Right cardiac atrium (tissue), 5 donors: ENCODE measurements at places on chromosomes 6 and 20. TPM values are rescaled to one million over a fixed set of nuclear protein-coding genes. Genes with fewer than 3 reads are reported as not detected.

GRCh38 chr6:139743664-139744437, 369.4 kb upstream of the CITED2 start:
- no peak for DNase-seq

SS18L1 gene
- polyA plus RNA-seq: 6.2 TPM

DNA sequence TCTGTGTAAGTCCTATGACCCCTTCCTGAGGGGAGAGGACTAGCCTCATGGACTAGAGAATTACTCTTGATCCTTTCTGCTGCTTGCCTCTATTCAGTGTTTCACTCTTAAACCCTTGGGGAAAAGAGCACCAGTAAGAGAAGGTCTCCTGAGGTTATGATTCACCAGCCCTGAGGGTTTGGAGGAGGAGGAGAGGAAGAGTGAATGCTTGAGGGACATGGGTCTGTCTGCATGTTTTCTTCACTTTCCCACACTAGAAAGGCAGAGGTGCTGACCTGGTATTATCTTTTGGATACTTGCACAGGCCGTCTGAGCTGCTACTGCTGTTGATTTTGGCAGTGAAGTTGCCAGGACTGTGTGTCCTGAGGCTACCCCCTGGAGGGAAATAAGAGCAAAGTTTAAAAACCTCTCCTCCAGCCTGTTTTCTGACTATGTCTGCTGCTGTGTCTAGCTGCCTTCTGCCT, 78.3 kb downstream of the CD109 start:
- DNase-seq: peak; percentile 24

DNA sequence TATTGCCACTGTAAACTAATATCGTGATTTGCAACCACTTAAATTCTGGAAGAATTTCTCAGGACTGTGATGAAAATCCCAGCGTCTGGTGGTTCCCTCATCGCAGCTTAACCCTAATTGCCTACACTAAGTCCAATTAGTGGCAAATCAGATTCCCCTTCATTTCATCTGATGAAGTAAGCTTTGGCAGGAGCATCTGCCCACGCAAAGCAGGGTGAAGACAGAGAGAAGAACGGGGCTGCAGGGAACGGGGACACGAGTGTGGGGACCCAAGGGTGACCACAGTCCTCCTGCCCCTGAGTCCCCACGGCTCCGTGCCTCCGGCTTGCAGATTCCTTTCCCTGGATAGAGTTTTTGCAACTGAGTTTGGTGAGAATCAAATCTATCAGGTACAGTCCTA, 159.5 kb downstream of the LY86 start:
- DNase-seq: no peak

- no peak for DNase-seq
These were observed 42.4 kb upstream of the EYA4 start for GRCh38 chr6:133198725-133199124.

DNA sequence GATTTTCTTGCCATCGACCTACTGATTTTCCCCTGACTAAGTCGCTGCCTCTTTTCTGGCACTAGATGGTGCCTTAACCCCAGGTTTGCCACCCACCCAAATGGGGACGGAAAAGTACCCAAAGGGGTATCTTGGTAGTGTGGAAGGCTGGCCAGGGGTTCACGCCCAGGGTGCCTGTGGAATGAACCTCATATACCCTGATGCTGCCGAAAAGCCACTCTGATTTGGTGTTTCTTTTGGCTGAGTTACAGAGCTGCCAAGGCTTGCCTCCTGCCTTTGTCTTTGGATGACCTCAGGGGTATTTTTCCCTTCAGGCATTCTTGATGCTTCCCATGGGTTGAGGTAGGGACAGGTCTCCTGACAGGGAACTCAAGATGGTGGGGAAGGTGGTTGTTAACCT, 78.1 kb downstream of the MAP3K7 start:
- DNase-seq: no peak

- DNase-seq: no peak
These were observed 55.2 kb upstream of the TAGAP start for GRCh38 chr6:159099961-159100360.

APOBEC2 gene
- 137 TPM for polyA plus RNA-seq
